Effector memory CD4-positive, alpha-beta T cell (primary cell): ENCODE measurements at places on chromosomes 2 and 18.

- DNase-seq = no peak
These were observed 5.1 kb downstream of the SPTBN1 start for GRCh38 chr2:54461261-54461660.

DNA sequence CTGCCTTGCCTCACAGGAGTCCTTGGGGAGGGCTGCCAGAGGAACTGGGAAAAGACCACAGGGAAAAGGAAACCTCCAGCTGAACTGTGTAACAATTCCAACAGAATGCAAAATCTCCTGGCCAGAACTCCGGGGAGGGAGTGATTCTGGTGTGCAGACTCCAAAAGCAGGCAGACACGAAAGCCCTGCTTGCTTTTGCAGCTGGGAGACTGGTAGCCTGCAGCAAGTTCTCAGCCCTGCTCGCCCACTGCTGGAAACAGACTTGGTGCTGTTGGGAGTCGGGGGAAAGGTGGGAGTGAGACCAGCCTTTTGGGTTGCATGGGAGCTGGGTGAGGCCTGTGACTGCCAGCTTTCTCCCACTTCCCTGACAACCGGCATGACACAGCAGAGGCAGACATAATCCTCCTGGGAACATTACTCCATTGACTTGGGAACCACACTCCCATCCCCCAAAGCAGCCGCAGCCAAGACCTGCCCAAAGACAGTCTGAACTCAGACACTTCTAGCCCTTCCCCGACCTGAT is 26.0 kb upstream of the NMI start:
- no peak for DNase-seq

- no peak for DNase-seq
These were observed 502.0 kb downstream of the RNF144A start for GRCh38 chr2:7419186-7419585.

DNA sequence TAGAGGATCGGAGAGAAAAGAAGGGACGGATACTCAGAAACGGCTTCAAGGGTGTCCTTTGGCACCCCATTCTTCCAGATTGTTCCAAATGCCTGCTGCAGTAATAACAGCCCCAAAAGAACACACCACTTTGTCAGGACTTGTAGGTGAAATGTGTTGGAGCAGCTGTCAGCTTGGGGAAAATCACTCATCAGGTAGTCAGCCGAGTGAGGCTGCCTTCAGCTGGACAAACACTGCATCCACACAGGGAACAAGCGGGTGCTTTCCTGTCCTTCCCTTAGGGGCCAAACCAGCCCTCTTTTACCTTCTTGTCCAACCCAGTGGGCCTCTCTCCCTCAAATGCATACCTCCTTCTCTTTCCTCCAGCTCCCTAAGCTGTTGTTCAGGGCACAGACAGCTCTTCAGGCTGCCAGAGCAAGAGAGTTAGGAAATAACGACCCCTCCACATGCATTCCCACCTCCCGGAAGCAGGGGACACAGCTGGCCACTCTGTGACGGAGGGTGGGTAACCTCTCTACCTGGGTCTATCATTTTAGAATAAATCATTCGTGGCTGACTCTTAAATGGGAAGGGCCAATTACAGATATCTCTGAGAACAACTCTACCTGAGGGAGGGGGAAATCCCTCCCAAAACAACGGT is 48.1 kb downstream of the BCL11A start:
- no peak for DNase-seq

DNA sequence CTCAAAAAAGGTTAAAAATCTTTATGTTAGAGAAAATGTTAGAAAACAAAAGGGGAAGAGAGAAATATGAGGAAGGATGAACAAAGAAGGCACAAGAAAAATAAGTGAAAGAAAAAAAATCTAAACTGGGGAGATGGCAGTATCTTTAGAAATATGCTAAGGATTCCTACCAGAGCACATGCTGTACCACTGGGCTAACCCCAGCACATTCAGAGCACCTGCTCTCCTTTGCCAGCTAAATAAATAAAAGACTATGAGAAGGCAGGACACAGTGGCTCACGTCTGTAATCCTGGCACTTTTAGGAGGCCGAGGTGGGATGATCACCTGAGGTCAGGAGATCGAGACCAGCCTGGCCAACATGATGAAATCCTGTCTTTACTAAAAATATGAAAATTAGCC is 92.2 kb upstream of the CDKL4 start:
- DNase-seq = no peak

DNA sequence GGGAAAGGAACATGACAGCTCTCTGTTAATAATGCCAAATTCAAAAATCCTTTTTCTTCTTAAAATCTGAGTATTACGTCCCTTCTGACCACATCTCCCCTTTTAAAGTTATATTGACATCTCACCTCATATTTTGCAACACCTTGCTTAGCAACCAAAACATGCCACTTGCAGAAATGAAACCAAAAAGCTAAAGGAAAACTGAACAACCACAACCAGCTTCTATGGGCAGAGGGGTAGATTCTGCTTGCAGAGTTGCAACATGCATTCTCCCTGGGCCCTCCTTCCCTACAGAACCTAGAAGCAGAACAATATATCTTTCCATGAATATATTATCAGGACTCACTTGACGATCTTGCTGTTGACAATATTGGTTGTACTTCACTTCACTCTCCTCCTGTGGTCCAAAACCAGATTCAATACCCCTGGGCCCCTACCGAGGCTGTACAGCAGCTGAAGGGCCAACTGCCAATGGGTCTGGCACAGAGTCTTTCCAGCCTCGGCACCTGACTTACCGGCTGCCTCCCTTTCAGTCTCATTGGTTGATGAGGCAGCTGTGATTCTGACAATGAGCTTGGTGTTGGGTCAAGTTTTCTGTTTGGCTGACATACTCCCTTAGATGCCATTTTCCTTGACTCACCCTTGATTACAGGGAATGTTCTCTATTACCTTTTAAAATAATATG is 616.6 kb downstream of the ZEB2 start:
- no peak for DNase-seq
